Activated naive CD8-positive, alpha-beta T cell treated with anti-CD3 and anti-CD28 coated beads, Interleukin-2, amount 50 U/mL, for 16 hours (primary cell): ENCODE measurements at places on chromosomes 3 and 15.

GRCh38 chr3:172040078-172040980 is 951 bp downstream of the FNDC3B start:
- DNase-seq: no peak

DNA sequence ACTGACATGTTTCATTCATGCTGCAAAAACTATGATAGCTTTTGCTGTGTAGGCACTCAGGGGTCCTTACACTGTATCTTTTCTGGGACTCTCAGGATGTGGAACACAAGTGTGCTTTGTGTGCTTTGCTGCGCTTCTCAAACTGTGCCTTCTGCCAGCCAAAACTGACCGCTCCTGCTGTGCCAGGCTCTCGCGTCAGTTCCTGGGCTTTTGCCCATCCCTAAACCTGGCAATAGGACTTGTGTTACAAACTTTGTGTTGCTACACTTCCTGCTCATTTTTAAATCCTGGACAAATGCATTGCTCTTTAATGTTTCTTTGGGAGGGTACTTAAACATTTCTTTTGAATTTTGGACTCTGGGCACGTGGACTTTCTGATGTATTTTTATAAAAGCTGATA is 60.3 kb downstream of the DIPK2A start:
- no peak for DNase-seq

- no peak for DNase-seq
Observed at GRCh38 chr15:56978898-56979662, 60.6 kb downstream of the TCF12 start.

DNA sequence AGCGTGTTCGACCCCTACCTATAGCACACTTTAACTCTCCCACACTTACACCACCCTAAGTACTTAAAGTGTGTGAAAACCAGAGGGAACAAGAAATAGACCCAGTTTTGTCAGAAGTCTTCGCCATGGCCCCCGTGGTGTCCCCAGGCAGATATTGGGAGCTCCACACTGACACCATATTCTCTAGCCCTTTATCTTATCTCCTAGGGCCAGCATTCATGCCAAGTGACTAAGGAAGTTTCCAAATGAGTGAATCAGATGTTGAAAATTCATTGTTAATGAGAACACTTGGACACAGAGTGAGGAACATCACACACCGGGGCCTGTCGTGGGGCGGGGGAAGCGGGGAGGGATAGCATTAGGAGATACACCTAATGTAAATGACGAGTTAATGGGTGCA is 31.8 kb downstream of the P3H2 start:
- no peak for DNase-seq

GRCh38 chr3:77931255-77932009 is 891.5 kb downstream of the ROBO2 start:
- no peak for DNase-seq

- DNase-seq: no peak
Observed at GRCh38 chr3:141250342-141250741, 18.7 kb downstream of the PXYLP1 start.

DNA sequence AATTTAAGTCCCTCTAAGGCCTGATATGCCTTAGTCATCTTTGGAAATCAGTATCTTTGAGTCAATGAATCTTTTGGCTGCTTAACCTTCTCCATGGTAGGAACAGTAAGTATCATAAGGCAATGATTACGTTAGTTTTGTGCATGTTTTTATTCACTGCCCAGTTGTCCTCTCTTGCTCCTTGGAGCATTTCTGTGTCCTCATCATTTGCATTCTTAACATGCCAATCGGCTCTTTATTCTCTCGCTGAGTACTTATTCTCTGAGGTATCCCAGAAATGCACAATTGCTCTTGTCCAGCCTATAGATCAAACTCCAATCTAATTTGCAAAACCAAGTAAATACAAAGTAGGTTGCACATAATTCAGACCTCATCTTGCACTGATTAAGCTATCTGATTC is 405.0 kb upstream of the IL12A start:
- no peak for DNase-seq

DNA sequence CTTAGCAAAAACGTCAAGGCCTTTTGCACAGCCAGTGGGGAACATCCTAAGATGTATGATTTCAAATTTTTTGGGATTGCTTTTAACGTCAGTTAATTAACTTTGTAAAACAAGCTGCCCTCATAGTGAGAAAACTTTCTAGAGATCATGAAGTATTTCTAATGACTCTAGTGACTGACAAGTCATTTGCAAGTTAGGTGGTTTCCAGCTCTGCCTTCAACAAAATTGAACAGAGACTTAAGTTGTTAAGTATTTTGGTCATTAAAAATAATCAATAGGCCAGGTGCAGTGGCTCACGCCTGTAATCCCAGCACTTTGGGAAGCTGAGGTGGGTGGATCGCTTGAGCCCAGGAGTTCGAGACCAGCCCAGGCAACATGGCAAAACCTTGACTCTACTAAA is 71.2 kb downstream of the CHDH start:
- no peak for DNase-seq

- DNase-seq: no peak
Observed at GRCh38 chr3:179318876-179319275, 4.0 kb upstream of the ZNF639 start.

GRCh38 chr3:127077505-127078064 is 94.7 kb downstream of the PLXNA1 start:
- no peak for DNase-seq

DNA sequence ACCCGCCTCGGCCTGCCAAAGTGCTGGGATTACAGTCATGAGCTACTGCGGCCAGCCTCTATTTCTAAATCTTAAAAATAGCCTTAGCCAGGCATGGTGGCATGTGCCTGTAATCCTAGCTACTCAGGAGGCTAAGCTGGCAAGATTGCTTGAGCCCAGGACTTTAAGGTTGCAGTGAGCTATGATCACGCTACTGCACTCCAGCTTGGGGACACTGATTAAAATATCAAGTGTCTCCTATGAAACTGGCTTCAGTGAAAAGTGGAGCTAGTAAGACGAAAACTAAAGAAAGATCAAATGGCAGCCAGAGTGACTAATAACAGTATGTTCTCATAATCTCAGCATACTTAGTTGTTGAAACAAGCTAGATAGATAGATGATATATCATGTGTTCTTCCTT is 112.5 kb downstream of the STT3B start:
- DNase-seq: no peak

DNA sequence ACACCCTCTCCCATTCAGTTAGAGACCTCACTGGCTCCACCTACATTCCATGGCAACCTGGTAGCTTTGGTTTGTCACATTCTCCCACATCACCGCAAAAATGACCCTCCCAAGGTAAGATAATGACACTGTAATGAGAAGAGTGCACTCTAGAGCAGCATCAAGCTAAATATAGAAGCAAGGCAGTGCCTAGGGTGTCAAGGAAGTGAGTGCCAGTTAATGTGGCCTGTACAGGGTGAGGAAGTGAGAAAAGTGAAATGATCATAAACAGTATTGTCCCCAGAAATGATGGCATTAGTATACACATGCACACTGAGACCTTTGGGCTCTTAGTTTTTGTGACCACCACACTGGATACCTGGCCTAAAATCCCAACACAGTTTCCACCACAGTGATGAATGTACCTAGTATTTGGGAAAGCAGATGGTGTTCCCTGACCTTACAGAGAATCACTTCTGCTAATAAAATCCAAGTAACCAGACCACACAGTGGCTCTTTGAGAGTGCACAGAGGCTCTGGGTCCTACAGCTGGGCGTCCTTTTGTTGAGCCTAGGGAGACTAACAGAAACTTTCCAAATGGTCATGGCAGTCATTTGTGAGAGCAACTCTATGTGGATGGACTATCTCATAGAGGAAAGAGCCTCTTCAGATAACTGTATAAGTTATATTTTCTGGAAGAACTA is 106.6 kb downstream of the ARPP21 start:
- DNase-seq: no peak

GRCh38 chr15:59200560-59200959 is 6.1 kb upstream of the LDHAL6B start:
- no peak for DNase-seq

DNA sequence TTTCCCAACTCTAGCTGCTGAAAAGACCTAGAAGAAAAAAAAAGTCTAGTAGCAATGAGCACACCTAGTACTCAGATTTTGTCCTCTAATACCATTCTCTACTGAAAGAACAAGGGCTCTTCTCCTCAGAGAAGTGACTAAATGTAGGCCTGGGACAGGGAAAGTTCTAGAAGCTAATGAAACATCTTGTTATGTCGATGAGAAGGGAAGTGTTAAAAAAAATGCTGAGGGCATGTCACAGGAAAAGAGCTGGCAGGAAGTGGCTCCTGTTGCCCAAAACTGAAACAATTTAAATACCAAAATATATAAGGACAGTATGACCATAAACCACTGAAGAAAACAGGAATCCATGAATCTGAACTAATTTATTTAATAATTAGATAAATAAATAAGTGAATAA is 581.4 kb upstream of the TBL1XR1 start:
- DNase-seq: no peak

GRCh38 chr3:154842536-154842935 is 237.6 kb upstream of the MME start:
- no peak for DNase-seq

DNA sequence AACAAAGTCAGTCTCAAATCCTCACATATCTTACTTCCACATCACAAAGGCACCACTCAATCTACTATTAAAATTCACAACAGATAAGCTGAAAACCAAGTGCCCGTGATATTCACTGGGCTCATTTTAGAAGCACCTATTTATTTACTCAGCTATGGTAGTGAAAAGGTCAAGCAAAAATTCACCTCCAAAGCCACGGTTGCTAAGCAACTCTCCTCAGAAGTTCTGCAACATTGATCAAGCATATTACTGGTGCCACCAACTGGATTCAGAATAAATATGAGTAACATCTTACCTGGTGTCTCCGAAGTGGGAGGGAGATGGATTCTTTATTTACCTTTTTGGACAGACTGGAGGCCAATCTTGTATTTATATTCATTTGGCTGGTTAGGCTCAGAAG is 714.8 kb downstream of the FHIT start:
- DNase-seq: no peak

- DNase-seq: no peak
Observed at GRCh38 chr15:69893863-69894262, 203.9 kb downstream of the TLE3 start.

- peak; percentile 76 for DNase-seq
Observed at GRCh38 chr15:50686469-50687301, at the start of gene TRPM7. Gene TRPM7 (minus strand): TSS chr15:50686797. CDS start chr15:50686533, 264 bp downstream.

- no peak for DNase-seq
Observed at GRCh38 chr15:40238532-40239403, at the start of gene PAK6. Gene PAK6 (plus strand): TSS chr15:40239063. CDS start chr15:40264786, 25,723 bp downstream.

- no peak for DNase-seq
Observed at GRCh38 chr15:76501726-76502125, 165.2 kb downstream of the ISL2 start.

- no peak for DNase-seq
Observed at GRCh38 chr3:183991403-183991802, 26.3 kb downstream of the ABCC5 start.

- DNase-seq: no peak
Observed at GRCh38 chr3:53150247-53151085, 10.5 kb upstream of the PRKCD start.

DNA sequence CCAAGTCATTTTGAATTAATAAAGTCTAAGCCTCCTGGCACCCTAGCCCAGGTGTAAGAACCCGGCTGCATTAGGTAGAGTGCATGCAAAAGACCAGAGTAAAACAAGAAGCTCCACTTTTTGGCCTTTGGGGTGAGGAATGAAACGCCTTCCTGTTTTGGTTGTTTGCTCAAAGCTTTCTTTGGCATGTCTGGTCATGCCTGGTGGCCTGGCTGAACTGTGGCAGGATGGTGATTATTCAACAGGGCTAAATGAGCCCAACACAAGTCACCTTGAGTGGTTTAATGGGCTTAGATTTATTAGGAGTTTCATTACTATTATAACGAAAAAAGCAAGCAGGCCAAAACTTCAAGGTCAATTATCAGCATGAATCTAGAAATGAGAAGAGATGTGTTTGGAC is 40.9 kb upstream of the LDHAL6B start:
- no peak for DNase-seq

- DNase-seq: no peak
Observed at GRCh38 chr15:51244423-51244869, 94.0 kb downstream of the CYP19A1 start.

- DNase-seq: no peak
Observed at GRCh38 chr15:39752246-39752645, 30.4 kb downstream of the FSIP1 start.

DNA sequence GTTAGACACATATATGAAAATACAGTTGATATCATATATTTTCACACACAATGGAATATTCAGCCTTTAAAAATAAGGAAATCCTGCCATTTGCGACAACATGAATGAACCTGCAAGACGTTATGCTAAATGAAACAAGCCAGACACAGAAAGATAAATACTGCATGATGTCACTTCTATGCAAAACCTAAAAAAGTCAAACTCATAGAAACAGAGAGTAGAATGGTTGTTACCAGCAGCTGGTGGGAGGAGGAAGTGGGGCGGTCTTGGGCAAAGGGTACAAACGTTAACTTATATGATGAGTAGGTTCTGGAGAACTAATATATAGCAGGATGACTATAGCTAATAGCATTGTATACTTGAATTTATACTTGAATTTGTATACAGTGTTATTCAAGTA is 213.2 kb upstream of the NR2F2 start:
- DNase-seq: no peak

GRCh38 chr15:99722406-99722805 is 10.8 kb downstream of the LYSMD4 start:
- DNase-seq: no peak

- no peak for DNase-seq
Observed at GRCh38 chr3:54780336-54780735, 147.5 kb downstream of the LRTM1 start.

DNA sequence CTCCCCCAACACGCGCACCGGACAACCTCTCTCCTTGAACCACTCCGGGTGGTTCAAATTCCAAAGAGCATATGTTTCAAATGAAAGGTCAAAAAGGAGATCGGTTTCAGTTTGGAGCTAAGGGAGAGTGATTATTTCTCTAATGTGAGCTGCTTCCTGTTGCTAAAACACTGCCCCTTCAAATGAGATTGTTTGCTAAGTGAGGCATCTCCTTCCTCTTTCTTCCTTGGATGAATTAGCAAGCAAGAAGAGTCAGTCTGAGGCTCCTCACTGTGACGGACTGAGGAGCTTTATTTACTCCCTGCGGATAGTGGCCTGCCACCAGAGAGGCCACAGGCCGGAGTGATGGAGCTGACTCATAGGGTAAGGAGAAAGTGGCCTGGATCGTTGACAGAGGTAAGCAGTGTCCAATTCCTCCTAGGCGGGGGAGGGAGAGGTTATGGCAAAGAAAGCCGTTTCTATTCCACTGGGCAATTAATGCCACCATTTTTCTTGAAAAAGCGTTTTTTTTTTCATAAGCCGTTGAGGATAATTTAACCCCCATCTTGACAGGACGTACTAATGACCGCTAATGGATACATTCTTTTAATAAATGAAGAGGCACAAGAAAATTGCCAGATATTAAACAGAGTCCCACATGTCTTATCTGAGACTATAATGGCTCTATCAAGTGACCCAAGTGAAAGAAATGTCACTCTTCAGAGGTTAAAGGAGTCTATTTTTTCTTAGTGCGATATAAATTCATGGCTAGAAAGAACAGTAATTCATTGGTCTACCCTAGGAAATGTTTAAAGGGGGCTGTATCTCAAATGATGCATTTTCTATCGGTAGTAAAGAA is 167.0 kb upstream of the ANKRD28 start:
- no peak for DNase-seq
